ENCODE measurements at places on chromosomes 5 and 9.

DNA sequence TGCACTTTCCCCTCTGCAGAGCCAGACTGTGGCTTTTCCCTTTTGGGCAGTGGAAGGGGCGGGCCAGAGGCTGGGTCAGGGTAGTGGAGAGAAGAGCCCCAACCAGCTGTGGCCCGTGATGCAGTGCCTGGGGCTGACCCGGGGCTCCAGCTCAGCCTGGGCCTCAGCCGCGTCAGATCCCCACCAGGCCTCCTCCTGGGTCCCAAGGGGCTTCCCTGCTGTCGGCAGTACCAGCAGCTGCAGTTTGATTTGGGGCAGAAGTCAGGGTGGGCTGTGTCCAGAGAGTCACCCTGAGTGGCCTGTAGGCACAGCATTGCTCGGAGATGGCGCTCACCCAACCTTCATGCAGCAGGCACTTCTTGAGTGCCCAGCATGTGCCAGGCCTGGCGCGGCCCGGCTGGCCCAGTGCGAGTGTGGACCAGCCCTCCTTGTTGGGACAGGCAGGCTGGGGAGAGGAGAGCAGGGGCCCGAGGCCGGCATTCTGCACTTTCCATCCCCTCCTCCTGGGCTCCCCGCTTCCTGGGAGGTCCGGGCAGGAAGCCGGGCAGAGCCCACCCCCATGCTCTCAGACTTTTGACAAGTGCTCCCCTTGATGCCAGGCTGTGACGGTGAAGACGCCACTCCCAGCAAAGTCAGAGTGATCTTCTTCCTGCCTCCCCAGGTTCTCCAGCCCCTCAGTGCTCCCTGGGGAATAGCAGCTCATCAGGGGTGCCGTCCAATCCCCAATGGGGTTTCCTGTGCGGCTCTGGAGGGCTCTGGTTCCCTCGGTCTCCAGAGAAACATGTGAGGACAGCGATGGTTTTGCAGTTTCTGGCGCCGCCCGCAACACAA, 88.3 kb upstream of the COL5A1 start:
- no peak for DNase-seq

DNA sequence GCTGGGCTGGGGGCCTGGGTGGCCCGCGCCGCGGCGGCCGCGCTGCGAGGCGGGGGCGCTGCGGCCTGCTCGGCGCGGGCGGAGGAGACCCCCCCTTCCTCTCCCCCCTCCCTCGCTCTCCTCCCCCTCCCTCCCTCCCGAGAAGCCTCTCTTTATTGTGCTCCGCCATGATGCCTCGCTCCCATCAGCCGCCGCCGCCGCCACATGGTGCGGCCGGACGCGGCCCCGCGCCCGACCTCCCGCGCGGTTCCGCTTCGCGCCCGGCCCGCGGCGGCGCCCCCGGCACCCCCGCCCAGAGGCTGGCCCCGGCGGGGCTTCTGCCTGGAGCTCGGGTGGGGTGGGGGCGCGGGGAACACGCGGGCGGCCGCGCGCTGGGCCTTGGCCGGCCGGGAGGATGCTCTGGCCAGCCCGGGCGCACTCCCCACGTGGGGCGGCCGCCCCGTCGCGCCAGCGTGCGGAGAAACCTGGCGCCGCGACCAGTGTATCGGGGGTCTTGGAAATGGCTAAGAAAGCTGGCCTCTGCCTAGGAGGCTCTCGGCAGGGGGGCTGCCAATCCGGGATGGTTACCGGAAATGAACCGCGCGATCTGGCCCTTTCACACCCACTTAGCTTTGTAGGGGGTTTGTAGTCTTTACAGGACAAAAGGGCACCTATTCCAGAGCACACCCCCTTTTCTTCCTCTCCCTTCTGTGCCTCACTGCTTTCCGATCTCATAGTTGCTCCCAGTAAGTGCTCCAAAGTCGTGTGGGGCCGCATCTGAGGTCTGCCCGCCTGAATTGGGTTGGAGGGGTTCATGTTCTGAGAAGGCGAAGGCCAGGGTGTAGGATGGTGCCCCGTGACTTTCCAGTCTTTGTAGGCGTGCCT, 1.0 kb downstream of the SET start:
- peak; percentile 28 for DNase-seq

DNA sequence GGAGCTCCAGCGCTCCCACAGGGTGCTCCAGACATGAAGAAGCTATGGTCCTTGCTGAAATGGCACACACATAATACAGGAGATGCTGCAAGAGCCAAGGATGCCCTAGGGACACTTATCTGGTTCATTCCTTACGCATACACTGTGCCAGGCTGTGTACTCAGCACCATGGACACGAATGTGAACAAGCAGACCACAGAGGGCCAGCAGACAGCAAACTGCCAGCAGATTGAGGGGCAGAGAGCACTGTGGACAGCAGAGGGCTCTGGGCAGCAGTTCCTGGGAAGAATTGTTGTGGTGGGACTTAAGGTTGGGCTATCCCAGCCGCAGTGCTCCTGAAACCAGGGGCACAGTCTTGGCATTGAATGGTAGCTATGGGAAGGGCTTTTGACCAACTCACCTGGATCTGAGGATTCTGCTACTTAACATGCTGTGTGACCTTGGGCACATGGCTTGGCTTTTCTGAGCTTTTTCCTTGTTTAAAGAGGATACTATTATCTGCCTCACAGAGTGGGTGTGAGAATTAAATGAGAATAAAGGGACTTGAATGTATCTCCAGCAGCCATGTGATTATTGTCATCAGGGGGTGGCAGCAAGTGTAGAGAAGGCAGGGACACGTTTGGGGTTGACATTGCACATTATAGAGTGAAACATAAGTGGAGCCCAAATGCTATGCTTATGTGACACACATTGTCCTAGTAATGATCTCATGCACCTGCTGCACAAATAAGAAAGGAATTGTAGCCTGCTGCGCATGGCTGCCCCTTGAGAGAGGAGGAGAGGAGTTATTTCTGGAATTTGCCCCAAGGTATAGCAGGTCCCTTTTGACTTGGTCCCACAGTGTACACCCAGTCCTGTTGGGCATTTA, 30.1 kb downstream of the PPARGC1B start:
- no peak for DNase-seq

DNA sequence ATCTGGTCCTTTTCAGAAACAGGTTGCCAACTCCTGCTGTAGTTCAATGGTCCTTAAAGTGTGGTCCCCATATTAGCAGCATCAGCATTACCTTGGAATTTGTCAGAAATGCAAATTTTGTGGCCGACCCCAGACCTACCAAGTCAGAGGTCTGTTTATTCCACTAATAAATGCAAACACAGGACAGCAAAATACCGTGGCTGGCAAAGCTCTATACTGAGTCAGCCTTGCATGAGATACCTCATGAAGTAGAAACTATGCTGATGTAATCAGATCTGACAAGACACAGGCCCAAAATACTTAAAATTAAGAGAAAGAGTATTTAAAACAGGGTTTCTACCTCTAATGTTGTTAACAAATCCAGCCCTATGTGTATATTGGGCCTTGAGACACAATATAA, 3.0 kb downstream of the GOLM1 start:
- DNase-seq, result no peak

- no peak for DNase-seq
Measured at GRCh38 chr5:171431251-171431777, 11.9 kb downstream of the FGF18 start.

DNA sequence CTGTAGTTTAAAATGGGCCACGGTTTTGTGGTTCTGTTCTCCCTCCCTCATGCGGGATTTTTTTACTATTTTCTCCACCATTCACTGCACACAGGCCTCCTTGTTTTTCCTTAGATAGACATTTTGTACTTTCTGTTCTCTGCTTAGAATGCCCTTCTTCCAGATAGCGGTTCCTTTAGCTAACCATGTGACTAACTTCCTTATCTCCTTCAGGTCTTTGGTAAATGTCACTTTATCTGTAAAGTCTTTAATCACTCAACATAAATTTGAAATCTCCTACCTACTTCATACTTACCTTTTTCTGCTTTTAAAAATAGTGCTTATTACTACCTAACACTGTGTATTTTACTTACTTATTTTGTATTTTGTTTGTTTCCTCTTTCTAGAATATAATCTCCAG, 15.0 kb downstream of the FER start:
- no peak for DNase-seq

DNA sequence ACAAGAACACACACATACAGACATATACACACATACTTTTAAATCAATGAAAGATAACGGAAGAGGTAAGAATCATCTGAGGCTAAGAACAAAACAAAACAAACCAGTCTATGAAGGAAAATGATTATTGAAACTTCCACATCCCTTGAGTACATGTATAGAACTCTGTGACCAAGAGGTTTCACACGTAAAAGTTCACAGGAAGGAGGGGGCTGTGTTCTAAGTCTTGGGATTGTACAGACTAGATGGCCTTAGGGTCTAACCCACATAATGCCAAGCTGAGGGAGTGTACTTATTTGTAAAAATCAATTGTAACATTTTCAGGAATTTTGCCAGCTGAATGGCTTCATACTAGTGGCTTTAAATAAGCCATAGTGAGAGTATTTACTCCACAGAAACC, 144.4 kb upstream of the IFNE start:
- DNase-seq, result no peak

- DNase-seq, result no peak
Measured at GRCh38 chr9:4842213-4842612, 49.5 kb downstream of the RCL1 start.

DNA sequence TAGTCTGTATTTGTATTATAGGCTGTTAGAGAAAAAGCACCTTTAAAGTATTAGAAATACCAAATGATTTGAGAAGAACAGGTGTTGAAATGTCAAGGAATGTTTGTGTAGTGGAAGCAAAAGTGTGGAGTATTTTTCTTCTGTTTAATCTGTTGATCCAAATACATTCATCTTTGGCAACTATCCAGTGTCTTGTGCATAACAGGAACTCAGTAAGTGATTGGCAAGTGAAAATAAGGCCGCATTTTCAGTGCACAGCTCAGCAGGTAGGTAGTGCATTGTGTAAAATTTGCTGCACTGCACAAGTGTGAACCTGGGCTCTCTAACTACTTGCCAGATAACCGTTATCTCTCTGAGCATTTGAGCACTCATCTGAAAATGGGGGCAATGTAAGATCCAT, 61.8 kb downstream of the CHSY3 start:
- DNase-seq, result no peak

GRCh38 chr5:154110716-154111115, 71.9 kb downstream of the MFAP3 start:
- no peak for DNase-seq

DNA sequence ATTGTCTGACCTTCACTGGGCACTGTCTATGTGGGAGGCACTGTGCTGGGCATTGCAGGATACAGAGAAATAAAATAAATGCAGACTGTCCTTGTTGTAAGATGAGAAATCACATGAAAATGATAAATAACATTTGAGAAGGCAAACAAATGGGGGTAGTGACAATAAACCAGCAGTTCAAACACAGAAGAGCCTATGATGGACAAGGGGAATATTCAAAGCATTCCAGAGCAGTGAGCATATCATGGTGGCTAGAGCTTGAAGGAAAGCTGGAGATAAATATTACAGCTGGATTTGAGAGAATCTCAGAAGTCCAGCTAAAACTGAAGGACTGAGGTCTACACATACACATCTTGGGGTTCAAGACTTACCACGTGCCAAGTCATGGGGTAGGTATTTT, 209.9 kb downstream of the ASTN2 start:
- no peak for DNase-seq

GRCh38 chr9:79013715-79014610, 557.8 kb upstream of the TLE4 start:
- no peak for DNase-seq

- DNase-seq, result no peak
Measured at GRCh38 chr5:172004824-172005237, 1.6 kb downstream of the FBXW11 start.

DNA sequence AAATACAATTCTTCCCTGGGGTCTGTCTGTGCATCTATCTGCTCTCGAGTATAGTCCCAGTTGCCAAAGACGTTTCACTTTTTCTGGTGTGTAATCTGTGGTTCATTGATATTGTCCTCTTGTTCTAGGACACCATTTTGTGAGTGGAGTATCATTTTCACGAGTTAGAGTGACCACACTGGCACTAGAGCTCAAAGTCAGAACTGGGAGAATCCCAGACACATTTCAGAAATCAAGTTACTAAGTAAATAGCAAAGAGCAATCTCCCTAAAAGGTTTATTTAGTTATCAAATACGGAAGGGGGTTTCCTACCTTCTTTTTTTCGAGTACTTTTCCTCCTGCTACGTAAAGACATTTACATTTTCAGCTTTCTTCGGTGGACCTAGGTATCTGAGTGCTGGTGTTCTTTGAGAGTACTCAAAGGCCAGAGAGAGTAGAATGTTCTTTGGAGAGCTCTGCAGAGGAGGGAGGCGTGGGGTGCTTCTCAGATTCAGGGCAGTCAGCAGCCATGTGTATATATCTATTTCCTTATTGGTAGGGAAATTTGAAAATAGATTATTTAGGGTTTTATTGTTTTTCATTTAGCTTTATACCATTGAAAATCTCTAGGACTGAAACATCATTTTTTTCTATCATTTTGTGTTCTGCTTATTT, 8.9 kb upstream of the HSPA9 start:
- DNase-seq, result no peak

GRCh38 chr5:115069087-115069968, 100.4 kb downstream of the TRIM36 start:
- no peak for DNase-seq

GRCh38 chr9:113221800-113222481, 597 bp downstream of the SLC31A1 start:
- no peak for DNase-seq

GRCh38 chr9:84374013-84374412, 33.5 kb upstream of the SLC28A3 start:
- DNase-seq, result no peak

DNA sequence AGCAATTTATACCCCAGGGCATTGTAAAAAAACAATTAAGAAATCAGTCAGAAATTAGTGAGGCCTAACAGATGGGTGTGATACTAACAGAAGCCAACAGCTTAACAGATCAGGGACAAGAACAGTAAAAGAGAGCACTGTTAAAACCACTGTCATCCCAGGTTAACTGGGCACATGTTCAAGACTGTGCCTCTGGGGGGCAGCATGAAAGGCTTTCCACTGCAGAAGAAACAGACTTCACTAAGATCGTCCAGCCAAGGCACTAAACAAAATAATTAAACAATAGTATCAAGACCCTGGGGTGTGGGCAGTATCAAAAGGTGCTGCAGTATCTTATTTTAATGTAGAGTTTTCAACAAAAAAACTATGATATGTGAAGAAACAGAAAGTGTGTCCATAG, 43.5 kb downstream of the FBN2 start:
- no peak for DNase-seq

DNA sequence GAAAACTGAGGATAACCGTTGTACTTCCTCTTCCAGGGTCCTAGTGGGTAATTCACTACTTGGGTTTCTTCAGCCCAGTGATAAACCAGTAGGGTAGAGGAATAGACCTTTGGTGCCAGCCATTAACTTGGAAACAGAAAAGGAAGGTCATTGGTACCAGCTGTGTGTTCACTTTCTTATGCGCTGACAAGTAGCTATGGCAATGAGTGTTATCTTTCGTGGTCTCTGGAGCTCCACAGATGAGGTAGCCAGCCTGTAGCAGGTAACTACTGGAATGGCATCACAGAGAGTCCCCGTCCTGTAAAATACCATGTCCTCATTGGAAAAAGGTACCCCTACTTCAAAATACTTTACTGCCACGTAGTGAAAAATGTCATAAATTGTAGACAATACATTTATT, 2.3 kb downstream of the UHRF2 start:
- no peak for DNase-seq
